Stimulated activated CD4-positive, alpha-beta T cell treated with anti-CD3 and anti-CD28 coated beads, Interleukin-15, amount 100 ng/mL, for 1 hour (primary cell): ENCODE measurements at places on chromosomes 5 and 9.

GRCh38 chr9:123517512-123517911, 161.5 kb downstream of the CRB2 start:
- no peak for DNase-seq

DNA sequence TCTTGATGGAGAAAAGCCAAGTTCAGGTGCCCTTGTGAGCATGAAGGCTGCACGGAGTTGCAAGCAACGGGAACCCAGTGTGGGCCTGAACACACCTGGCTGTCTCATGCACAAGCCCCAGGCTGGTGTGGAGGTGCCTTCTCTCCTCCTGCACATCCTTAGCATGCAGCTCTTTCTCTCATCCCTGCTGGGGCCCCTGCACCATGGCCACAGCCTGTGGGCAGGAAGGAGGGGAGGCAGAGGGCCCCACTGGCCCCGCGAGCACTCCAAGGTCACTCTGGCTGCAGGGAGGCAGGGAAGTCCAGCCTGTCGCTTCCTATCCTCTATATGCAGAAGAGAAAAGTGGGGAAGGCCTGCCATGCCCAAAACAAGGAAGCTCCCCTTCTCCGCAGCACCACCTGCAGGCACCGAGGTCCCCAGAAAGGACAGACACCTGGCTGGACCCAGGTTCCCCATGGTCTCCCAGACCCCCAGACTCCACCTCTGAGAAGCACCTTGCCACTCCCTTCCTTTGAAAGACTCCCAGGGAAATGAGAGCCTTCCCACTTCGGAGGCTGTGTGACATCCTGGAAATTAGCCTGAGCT, 18.6 kb downstream of the STKLD1 start:
- DNase-seq, result no peak

DNA sequence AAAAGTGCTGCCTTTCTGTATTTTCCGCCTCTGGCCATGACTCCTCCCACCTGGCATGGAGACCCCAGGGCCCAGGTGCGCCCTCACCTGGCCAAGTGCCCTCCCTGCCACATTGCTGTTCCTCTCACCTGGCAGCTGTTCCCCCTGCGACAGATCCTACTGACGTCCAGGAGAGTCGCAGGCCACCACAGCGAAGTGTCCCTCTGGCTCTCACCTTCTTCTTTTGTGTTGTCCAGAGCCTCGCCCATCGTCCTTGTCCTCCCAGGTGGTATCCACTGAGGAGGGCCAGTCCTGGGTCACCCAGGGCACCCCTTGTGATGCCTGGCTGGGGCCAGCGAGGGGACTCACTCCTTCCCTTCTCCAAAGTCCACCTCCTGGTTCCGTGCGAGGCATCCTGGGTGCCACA, 2.6 kb downstream of the NKD2 start:
- peak; percentile 27 for DNase-seq

DNA sequence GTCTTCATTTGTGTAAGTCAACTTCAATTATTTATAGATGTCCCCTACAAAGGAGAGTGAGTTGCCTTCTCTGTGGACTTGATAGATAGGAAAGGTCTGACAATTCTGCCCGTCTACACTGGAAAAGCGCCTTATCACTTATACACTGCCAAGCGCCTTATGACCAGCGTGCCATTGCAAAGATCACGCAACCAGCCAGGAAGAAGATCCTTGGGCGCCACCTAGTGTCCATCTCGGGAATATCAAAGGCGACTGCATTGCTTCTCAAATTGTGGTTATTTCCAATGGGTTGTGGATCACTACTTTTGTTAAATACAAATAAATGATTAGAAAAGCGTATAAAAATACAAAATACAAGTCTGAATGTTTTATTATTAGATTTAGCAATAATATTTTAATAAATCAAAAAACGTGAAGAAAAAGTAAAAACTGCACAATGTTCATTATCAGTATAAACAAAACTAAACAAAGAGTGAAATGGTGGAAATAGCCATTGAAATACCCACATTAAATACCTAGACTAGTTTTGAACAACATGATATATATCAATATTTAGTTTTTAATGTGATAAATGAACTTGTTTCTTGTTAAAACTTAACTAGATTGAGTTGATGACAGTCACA, 27.8 kb downstream of the SUB1 start:
- DNase-seq, result peak; percentile 68

DNA sequence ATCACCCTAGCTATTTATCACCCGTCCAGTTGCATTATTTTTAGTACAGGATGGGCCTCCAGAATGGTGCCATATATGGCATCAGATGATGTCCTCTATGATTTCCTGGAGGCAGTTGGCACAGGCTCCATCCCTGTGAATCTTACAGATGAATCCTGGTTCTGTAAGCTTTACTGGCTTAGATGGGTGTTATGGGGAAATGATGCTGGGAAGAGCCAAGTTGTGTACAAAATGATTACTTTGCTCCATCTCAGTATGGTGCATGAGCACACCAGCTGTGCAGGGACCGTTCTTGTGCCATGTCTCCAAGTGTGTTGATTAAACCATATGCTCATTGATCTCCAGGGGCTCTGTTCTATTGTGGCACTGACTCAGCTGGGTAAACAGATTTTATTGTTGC, 755.7 kb downstream of the TLR4 start:
- no peak for DNase-seq

DNA sequence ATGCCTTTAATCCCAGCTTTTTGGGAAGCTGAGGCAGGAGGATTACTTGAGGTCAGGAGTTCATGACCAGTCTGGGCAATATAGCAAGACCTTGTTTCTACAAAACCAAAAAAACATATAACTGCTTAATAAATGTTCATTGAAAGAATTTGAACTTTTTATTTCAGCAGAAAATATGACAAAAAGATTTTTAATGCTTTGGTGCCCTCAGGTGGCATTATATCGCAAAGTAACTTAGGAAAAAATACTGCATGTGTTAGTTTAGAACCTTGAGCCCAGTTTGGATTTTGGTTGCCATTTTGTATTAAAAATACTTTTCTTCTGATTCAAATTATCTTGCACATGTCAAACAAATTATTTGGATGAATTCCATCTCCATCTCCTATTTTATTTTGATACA, 103.2 kb downstream of the GPBP1 start:
- DNase-seq, result no peak

GRCh38 chr5:106121972-106122605, 1548.6 kb downstream of the EFNA5 start:
- DNase-seq, result no peak

DNA sequence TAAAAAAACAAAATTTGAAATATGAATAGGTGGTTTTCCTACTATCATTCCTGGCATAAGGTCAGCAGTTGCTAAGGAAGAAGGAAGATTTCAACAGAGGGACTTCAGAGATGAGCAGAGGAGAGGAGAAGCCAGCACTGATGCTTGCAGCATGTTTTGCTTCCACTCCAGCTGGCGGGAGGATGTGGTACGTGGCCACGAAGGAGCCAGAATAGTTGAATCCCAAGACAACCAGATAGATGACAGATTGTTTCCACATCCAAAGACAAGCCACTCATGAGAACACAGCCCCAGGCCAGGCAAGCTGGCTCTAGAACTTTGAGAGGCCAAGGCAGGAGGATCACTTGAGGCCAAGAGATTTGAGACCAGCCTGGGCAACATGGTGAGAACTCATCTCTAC, 15.1 kb downstream of the TIMD4 start:
- DNase-seq, result no peak

DNA sequence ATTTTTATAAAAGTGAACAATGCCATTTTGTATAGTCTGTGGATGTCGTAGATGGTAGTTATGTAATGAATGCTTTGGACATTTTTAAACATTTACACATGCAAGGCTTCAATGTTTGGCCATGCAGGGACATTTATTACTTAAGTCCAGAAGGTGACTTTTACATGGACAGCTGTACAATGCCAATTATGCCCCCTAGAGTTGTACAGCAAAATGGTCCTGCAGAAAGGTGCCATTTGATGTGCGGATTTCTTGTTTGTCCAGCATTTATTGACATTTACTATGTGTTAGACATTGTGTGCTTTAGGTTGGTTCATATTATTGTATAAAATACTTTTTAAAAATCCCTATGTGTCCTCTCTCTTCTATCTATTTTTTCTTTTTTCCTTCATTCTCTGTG, 22.5 kb upstream of the COMMD10 start:
- DNase-seq, result no peak

DNA sequence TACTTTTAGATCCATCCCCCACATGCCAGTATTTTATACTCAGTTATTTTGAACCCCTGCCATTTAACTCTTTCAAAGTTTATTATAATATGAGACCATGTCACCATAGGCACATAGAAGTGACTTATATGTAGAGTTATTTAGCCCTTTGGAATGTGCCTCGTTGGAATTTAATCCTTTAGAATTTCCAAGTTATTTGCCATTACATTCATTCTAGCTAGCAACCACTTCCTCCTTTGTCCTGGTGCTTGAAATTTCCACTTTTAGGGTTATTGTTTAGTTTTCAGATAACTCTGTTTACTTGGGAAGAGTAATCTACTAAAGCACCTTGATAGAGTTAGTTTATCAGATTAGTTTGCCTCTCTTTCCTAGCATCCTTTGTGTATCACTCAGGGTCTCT, 82.8 kb upstream of the TLE1 start:
- DNase-seq, result no peak

DNA sequence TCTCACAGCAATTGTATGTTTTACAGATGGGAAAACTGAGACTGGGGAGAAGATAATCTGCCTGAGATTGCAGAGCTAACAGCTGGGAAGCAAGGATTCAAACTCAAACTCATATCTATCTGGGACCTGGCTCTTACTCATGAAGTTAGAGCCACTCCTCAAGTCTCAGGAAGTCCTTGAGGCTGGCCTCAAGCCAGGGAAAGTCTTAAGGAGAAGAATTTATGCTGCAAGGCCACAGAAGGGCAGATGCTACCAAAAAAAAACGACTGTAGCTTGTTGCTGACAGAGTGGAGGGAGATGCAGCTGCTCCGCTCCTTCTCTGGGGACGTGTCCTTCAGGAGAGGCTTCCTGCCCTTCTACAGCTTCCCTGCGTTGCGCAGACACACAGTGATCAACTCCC, 39.8 kb downstream of the BARHL1 start:
- DNase-seq, result no peak

DNA sequence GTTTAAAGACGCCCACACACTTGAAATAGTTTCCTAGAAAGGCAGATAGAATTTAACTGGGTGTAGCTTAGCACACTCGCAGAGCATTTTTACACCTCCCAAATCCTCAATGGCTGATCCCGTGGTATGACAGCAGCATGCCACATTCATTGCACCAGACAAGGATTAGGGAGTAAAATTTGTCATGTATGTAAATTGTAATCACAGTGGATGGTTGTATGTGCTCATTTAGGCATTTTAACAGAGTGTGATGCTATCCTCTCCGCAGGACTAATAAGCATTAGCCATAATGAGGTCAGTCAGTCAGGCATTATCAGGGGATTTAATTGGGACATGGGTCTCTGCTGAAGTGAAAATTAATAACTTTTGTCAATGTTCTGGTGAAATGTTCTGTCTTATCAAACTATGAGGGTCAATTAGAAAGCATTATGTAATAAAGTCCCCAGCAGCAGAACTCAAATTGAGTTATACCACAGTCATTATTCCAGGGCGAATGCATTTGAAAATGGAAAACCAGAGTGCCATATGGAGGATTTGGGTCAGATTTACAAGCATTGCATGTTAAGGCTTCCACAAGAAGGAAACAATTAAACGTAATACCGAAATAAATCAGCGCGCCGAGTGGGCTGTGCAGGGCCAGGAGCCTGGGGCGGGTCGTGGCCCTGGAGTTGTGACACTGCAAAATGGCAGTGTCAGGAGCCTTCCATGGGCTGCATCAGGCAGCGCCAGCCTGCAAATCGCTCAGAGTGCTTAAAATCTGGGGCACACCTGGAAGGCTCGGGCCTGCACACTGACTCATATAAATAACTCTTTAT, 602.2 kb downstream of the BNC2 start:
- DNase-seq, result no peak

DNA sequence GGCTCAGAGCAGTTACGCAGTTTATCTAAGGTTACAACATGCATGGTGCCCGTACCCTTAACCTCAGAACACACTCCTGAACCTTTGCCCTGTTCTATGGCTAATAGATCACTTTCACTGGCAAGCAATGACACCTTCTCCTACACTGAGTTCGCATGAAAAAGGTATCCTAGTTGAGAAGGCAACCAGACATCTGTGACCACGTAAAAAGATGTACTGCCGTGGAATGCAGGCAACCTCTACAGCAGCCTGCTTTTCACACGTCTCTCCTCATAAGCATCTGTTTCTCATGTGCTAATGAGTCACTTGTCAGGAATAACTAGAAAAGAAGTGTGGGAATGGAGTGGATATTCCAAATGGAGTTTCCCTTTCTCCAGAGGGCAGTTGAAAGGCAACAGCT, 71.4 kb downstream of the FBXO38 start:
- DNase-seq, result no peak
